ENCODE measurements at places on chromosomes 3 and 15.

- no peak for DNase-seq
These were observed 10.5 kb upstream of the EPHA6 start for GRCh38 chr3:96803870-96804269.

- DNase-seq: no peak
These were observed 138.1 kb upstream of the RAP2B start for GRCh38 chr3:153023896-153024295.

- DNase-seq: no peak
These were observed 94.4 kb downstream of the SLCO3A1 start for GRCh38 chr15:91947683-91948608.

DNA sequence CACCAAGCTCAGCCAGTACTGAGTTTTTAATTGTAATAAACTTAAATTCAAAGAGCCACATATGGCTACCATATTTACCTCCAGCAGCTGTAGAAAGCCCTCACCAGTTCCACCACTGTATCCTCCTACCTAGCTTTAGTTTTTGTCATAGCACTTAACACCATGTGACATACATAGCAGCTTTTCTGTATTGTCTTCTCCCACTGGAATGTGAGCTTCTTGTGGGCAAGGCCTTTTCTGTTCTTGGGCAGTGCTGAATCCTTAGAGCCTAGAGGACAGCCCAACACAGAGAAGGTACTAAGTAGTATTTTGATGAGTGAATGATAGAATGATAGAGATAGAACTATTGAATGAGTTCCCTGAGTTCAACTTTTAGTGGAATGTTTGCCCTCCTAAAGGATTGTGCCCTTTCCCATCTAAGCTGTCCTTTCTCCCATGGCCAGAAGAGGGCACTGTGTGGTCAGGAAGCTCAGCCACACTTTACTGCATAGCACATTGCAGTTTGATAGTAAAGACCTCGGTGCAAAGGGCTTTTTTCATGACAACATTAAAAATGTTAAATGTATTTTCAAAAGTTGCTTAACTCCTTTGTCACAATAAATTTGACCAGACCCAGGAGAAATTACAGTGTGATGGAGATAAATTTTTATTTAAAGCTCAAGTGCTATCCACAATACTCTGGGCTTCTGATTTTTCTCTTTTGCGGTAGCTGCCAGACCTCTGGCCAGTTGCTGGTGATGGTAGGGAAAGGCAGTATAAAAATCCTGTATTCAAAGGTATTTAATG, 115.8 kb downstream of the GHSR start:
- peak; percentile 56 for DNase-seq

DNA sequence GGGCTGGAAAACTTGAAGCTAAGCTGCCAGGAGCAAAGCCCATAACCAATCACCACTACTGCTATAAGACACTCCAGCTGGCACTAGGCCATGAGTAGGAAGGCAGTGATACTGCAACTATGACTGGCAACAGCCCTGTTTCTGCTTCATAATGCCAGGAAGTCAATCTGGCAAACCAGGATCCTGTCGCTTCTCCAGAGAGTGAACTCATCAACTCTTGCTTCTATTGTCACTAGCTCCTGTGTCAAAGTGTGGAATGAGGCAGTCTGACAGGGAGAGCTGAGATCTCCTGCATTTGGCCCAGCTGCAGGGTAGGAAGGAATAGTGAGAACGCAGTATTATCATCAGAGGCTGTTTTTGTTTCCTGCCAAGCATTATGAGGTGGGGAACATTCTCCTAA, 105.3 kb downstream of the CTNNB1 start:
- DNase-seq: no peak

DNA sequence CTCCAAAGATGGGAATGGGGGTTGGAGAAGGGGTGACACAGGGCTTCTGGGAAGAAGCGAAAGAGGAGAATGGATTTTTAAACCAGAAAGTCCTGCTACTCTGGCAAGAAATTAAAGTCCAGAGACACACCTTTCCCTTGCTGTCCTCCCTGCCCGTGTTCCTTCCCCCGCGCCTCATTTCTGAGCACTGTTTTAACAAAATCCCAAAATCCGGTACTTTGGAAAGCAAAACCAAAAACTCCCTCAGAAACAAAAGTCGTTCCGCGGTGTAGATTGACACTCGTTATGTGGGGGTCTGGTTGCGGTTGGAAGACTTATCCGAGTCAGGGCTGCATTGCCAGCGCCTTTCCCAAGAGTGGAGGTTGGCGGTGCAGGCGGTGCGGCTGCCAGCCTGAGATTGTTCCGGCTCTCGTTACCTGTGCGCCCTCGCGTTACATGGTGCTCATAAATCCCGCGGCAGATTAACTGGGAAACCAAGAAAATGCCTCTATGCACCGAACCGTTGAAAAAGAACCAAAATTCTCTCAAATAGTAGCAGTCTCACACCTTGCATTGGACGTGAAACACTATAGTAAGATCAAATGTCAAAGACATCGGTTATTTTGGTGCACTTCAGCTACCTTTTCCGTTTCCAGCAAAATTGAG, 217.7 kb downstream of the MEIS2 start:
- DNase-seq: no peak

Measured in NCI-H774 (cell line).